ENCODE measurements at places on chromosomes 7 and 10. TPM values are rescaled to one million over a fixed set of nuclear protein-coding genes. Genes with fewer than 3 reads are reported as not detected.

Gene WEE2
- total RNA-seq = not detected

Gene FAM180A
- total RNA-seq = 16.4 TPM

Gene PLCE1
- total RNA-seq = 4.1 TPM

- DNase-seq = no peak
- H3K27me3 ChIP-seq = no peaks in the 10 kb centered on the region
- H3K36me3 ChIP-seq = no peaks in the 10 kb centered on the region
- H3K27ac ChIP-seq = no peak overlapping the region
- no peaks in the 10 kb centered on the region for H3K4me1 ChIP-seq
These were observed 594.2 kb upstream of the NRG3 start for GRCh38 chr10:81280497-81281479.

GRCh38 chr7:150503581-150503980 lies 11.1 kb upstream of the GIMAP7 start:
- H3K27me3 ChIP-seq = no peaks in the 10 kb centered on the region
- no peak overlapping the region for H3K27ac ChIP-seq
- no peak overlapping the region for H3K4me3 ChIP-seq

DNA sequence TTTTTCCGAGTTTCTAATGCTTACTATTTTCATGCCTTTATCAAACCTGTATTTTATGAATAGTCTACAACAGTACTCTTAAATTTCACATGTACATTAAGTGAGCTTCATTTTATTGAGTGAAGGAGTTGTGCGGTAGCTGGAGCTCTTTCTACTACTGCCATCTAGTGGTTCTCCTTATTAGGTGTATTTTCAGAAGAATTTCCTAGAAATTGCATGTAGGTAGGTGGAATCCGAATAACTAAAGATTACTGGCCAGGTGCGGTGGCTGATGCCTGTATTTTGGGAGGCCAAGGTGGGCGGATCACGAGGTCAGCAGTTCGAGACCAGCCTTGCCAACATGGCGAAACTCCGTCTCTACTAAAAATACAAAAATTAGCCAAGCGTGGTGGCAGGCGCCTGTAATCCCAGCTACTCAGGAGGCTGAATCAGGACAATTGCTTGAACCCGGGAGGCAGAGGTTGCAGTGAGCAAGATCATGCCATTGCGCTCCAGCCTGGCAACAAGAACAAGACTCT lies 38.3 kb downstream of the LRRC72 start:
- H3K27ac ChIP-seq = no peak overlapping the region
- DNase-seq = no peak
- no peak overlapping the region for H3K4me3 ChIP-seq
- no peaks in the 10 kb centered on the region for H3K27me3 ChIP-seq

DNA sequence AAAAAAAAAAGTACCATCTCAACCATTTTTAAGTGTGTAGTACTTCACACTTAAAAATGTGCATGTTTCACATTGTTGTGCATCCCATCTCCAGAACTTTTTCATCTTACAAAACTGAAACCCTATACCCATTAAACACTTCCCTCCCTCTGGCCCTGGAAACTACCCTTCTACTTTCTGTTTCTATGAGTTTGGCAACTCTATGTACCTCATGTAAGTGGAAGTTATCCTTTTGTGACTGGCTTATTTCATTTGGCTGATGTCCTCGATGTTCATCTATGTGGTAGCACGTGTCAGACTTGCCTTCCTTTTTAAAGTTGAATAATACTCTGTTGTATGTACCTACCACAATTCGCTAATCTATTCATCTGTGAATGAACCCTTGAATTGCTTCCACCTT lies 12.2 kb downstream of the KCNMA1 start:
- no peaks in the 10 kb centered on the region for H3K4me1 ChIP-seq
- H3K36me3 ChIP-seq = no peaks in the 10 kb centered on the region
- H3K27ac ChIP-seq = no peak overlapping the region
